ENCODE measurements at places on chromosomes 3 and 15. TPM values are rescaled to one million over a fixed set of nuclear protein-coding genes. Genes with fewer than 3 reads are reported as not detected.

The ASB14 gene
- total RNA-seq: not detected

The GHSR gene
- total RNA-seq: not detected

The TMC3 gene
- total RNA-seq: not detected

The VILL gene
- total RNA-seq: 4.0 TPM

- DNase-seq: no peak
These were observed 442.4 kb upstream of the RARB start for GRCh38 chr3:24985668-24986067.

DNA sequence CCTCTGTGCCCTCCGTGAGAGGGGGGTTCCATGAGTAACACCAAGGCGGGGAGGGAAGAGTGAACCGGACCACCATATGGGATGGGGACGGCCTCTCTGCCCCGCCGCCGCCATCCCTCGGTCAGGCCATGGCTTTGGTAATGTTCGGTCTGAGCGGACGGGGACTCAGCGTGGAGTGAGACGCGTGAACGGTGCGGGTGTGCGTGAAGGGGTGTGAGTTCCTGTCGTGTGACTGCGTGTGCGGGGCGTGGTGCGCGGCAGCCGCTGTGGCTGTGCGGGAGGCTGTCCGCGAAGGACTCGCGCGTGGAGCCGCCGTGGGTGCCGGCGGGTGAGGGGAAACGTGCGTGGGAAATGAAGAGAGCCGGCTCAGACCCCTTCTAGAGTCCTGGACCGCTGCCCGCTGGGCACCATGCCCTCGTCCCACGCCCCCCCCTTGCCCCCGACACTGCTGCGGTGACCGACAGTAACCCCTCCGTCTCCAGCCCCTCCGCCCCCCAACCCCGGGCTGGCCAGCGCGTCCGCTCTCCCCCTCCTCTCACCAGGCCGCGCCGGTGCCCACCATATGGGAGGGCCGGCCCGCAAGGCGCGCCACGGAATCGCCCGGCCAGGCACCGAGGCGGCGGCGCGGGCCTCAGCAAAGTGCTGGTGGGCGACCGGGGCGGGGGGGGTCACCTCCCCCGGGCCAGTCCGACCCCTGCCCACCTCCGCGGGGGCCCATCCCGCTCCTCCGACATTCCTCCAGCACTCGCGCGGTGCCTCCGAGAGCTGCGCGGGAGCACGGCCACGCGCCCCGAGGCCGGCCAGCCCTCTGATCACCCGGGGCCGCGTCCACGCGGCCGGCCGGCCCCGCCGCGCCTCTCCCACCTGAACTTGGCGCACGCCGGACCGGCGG is 589 bp downstream of the KLF15 start:
- DNase-seq: no peak

- no peak for DNase-seq
These were observed 183.2 kb downstream of the FNDC3B start for GRCh38 chr3:172222478-172223071.

DNA sequence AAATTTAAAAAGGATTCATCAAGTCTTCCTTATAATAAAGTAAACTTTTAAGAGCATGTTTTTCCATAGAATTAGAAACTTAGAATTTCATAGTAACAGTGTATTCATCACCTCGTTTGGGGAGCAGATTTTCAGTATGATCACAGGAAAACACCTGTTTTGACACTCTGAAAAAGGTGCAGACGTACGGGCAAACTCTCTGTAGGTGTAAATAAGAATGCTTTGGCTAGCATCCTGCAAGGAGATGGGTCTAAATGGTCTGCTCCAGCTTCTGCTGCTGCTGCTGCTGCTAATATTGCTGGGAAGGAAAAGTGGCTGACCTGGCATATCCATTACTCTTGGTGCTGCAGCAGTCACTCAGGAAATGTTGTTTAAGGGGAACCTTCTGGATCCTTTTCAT is 66.0 kb downstream of the MBNL1 start:
- DNase-seq: no peak

DNA sequence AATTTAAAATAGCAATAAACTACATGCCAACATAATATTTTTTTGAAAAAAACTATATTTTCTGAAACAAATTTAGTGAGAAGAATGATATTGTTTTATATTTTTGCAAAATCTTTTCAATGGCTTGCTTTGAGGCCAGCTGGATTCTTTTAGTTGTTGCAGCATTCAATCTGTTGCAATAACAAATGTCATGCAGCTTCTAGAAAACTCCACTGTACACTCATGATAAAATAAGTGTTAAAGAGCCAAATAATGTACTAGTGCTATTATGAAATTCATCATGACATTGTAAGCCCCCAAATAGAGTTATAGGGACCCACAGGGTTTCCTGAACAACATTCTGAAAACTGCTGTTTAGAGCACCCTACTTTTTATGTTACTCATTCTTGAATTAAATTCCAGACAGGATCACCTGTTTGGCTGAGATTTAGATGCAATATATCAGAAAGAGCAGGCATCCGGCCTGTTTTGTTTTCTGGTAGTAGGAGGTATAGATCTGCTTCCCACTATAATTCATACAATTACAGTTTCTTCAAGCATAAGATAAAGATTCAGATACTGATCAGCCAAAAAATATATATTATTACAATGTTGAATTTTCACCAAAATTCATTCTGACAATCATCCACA is 703.0 kb upstream of the ZNF385D start:
- no peak for DNase-seq

DNA sequence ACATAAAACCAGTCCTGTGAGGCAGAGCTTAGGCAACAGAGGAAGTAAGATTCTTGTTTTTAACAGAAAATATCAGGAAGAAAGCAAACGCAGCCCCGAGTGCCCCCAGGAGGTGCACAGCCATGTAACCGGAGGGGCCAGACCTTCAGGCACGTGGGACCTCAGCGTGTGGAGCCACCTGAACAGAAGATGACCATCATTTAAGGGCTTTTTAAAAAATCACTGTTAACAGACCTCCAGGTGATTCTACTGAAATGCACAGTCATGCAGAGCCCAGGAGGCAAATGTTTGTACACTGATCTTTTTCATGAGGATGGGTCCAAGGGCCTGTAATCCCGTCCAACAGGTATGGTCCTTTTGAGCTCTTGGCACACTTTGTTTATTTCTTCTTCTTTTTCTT is 38.8 kb downstream of the SPG21 start:
- DNase-seq: no peak

GRCh38 chr15:90326441-90326840 is 25.6 kb upstream of the ZNF774 start:
- no peak for DNase-seq

Measured in HepG2 (cell line).